ENCODE measurements at places on chromosomes 7 and 10.
A peak's percentile ranks its signal among the peaks of the same experiment; 100 is the strongest.

- no peak for DNase-seq
These were observed at the start of gene EMX2 for GRCh38 chr10:117542706-117543224. EMX2 (plus strand) TSS chr10:117542746; CDS start chr10:117543268, 522 bp downstream.

- no peak for DNase-seq
These were observed 382.2 kb upstream of the ZMIZ1 start for GRCh38 chr10:78686444-78687060.

DNA sequence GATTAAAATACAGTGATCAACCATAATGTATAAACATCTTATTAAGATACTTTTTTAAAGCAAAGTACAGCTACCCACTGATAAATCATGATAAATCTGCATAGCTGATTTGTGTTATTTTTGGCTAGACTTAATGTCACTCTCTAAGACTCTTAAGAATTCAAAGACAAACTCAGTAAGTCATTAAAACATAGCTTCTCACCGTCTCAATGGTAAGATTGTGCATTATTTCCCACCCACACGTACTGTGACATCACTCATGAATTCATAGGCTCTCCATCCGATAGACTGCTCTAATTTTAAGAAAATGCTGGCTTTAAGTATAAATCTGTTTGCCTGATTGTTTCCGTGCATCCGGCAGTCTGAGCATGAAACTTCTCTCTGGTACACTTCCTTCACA is 266.1 kb downstream of the GLI3 start:
- no peak for DNase-seq

GRCh38 chr7:142557971-142558582 is 191.2 kb upstream of the PRSS1 start:
- peak; percentile 75 for DNase-seq

DNA sequence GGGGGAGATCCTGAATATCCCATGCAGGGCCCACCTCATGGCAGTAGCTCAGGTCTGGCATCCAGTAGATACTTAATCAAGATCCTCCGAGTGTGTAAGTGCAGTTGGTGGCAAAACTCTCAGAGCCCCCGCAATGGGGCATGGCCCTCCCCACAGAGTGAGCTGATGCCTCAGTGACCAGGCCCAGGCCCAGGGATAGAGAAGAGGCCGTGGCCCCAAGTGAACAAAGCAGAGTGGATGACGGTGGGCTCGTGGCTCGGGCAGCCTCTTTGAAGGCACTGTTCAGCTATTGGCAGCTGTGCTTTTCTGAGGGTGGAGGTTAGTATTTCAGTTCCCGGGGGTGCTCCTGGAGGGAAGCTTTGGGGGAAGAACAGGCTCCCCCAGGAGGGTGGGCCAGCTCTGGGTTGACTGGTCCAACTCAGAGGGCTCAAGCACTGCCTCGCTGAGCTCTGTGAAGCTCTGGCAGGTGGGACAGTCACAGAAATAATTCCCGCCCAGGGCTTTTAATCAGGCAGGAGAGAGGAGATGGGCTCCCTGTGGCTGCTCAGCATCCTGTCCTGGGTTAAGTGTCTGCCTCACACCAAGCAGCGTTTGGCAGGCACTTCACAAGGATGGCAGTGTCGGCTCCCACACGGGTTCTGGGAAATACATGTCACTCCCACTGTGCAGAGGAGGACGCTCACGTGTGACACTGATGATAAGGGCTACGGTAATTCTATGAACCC is 583.6 kb downstream of the TCERG1L start:
- DNase-seq: no peak

DNA sequence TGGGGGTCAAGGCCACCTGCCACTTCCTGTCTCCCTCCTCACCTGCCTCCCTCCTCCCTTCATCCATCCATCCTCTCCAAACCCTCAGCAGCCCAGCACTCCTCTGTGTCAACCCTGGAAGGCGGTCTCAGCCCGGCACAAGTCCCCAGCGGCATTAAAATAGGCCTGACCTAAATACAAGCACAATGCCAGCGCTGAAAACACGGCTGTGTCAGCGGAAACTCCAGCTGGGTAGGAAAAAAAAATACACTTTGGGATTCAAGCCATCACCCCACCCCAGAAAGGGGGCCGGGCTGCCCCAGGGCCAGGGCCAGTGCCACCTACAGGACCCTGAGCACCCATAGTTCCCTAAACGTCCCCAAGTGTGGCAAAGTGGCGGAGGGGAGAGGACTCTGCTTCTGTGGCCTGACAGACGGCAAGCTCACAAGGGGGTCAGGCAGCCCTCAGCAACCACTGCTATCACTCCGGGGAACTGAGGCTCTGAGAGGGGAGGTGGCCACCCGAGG is 22.7 kb upstream of the GTF2IRD1 start:
- DNase-seq: no peak

- no peak for DNase-seq
These were observed 36.2 kb downstream of the ZCCHC24 start for GRCh38 chr10:79409038-79409725.

DNA sequence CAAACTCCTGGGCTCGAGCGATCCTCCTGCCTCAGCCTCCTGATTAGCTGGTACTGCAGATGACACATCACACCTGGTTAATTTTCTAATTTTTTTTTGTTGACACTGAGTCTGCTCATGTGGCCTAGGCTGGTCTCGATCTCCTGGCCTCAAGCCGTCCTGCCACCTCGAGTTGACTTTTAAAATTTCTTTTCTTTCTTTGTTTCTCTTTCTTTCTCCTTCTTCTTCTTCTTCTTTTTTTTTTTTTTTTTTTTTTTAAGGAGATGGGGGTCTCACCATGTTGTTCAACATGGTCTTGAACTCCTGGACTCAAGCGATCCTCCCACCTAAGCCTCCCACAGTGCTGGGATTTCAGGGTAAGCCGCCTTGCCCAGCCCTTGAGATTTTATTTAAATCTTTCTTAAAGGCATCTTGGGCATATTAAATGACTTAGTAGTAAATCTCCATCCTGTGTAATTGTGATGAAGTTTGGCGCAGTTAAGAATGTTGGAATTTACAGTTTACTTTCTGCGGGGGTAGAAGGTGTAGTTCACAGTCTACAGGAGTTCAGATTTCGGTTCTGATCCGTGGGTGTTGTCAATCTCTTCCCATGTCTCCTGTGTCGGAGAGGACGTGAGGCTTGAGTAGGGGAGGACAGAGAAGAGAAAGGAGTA is 1.0 kb upstream of the ITGA8 start:
- DNase-seq: no peak

DNA sequence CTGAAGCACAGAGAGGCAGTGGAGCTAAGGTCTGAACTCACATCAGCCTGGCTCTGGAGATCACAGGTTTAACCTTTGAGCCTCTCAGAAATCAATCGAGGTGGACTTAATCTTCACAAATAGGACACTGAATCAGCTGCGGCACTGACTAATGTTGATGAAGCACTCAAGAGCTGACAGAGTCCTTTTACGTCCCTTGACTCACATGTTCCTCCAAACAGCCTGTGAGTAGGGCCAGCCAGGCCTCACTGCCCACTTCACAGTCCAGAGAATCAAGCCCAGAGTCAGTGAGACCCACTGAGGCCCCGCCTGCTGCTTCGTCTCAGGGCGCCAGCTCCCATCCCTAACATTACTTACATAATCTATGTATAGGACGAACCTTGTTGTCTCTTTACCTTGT is 63.1 kb downstream of the TNS3 start:
- DNase-seq: no peak

GRCh38 chr10:108685863-108686531 is 1237.3 kb downstream of the XPNPEP1 start:
- no peak for DNase-seq

GRCh38 chr7:74027683-74028320 is at the start of gene ELN:
ELN (plus strand) TSS chr7:74028173; CDS start chr7:74028188, 15 bp downstream.
- no peak for DNase-seq

DNA sequence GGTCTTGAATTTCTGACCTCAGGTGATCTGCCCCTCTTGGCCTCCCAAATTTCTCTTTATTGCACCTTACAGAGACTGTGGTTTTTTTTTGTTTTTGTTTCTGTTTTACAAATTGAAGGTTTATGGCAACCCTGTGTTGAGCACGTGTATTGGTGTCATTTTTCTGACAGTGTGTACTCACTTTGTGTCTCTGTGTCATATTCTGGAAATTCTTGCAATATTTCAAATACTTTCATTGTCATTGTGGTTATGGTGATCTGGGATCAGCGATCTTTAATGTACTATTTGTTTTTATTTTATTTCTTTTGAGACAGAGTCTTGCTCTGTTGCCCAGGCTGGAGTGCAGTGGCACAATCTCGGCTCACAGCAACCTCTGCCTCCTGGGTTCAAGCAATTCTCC is 89.8 kb downstream of the PRTFDC1 start:
- no peak for DNase-seq

DNA sequence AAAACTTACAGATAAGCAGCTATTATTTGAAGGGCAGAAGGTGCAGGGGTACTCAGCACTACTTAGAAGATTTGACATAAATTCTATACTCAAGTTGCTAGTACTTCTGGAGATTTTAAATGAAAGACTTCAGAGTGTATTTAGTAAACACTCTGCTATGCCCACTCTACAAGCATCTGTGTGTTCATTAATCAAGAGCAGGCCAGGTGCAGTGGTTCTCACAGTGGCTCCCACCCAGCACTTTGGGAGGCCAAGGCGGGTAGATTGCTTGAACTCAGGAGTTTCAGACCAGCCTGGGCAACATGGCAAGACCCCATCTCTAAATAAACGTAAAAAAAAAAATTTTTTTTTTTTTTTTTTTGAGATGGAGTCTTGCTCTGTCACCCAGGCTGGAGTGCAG is 38.9 kb upstream of the TOMM7 start:
- no peak for DNase-seq

GRCh38 chr10:58641708-58642107 is 129.0 kb downstream of the BICC1 start:
- DNase-seq: peak; percentile 56

DNA sequence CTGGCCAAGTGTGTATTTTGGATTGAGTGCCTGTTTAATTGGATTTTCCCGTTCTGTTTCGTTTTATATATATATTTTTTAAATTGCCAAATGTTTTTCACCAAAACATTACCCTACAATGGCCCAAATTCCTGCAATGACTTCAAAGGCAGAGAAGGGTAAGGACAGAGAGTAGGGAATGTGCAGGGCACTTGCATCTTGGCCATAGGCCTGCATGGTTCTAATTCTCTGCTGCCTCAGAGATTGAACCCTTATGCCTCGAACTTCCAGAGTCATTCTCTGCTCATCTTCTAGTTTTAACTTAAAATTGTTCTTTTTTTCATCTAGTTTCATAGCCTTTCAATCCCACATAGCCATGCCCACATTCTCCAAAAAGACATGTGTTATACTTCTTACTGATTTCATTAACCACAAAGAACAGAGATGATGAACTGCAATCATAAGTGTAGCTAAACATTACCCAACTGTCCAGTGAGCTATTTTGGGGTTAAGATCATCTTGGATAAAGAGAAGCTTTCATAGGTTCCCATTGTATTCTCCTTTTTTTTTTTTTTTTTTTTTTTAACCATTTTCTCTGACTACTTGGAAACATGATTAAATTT is 177.6 kb downstream of the PLXDC2 start:
- DNase-seq: no peak

DNA sequence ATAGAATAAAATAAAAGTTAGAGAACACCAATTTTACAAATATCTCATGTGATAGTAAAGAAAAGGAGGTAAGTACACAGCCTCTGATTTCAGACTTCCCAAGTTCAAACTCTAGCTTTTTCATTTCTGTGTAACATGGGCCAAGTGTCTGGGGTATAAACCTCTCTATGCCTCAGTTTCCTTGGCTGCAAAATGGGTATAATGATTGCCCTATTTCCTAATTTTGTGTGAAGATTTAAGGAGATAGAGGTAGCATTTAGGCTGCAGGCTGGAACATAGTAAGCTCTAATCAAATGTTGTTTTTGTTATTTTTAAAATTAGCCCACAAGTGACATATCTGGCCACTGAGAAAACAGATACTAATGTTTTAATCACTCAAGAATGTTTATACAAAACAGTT is 26.1 kb upstream of the EPC1 start:
- no peak for DNase-seq

GRCh38 chr10:100995181-100995580 is 4.4 kb upstream of the LZTS2 start:
- DNase-seq: no peak

- no peak for DNase-seq
These were observed 25.1 kb downstream of the NEBL start for GRCh38 chr10:20871970-20872369.

DNA sequence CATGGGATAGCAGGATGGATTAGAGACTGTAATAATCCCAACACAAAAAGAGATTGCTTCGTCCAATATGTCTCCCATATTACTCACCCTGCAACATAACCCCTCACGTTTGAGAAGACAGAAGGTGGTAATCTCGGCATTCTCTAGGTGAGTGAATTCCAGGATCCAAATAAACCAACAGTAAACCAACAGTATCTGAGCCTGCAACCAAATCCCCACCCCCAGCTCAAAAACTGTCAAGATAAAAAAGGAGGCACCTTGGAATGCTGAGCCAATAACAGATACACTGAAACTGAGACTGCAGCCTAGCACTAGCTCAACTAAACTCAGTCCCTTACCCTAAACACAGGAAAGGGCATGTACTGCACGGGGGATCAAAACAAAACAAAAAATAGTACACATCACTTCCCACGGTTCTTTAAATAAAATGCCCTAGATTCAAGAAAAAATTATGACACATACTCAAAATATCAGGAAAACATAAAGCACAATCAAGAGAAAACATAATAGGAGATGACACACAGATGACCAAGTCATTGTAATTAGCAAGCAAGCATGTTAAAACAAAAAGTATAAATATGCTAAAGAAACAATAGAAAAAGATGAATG is 28.0 kb downstream of the IPMK start:
- DNase-seq: peak; percentile 89

GRCh38 chr10:84460520-84460919 is 132.1 kb downstream of the CCSER2 start:
- DNase-seq: no peak

- DNase-seq: no peak
These were observed 274.0 kb upstream of the GLI3 start for GRCh38 chr7:42511027-42511426.

- no peak for DNase-seq
These were observed 751.0 kb downstream of the GRID1 start for GRCh38 chr10:85615556-85615955.

GRCh38 chr10:98589691-98590090 is 143.0 kb upstream of the HPS1 start:
- DNase-seq: no peak

DNA sequence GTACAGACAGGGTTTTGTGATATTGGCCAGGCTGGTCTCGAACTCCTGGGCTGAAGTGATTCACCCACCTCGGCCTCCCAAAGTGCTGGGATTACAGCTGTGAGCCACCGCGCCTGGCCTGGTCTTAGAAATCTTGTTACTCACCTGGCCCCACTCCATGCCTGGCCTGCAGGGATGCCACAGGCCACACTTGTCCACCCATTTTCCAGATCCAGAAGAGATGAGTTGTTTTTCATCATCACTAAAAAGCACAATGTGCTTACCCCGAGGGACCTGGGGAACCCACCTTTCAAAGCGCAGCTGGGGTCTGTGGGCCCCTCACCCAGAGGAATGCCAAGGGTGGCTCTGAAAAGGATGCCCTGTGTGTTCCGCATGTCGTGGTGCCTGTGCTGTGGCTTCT is 134.2 kb downstream of the TACC2 start:
- no peak for DNase-seq

DNA sequence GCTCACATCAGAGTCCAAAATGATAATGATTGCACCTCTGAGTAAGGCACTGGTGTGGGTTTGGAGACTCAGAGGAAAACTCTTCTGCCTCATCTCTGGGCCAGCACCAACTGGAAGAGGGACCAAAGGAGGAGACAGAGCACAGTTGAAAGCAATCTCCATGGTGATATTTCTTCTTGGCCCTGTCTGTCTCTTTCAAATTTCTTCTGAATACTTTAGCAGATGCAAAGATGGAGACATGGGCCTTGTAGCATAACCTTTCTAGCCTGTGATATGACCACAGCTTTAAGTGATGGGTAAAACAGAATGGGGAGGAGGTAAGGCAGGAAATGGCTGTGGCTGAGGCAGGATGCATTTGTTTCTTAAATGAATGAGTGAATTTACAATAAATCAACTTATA is 12.2 kb upstream of the GIMAP7 start:
- DNase-seq: no peak

Data from kidney capillary endothelial cell (primary cell).